GM06990 (cell line): ENCODE measurements at places on chromosomes 11 and 22.

DNA sequence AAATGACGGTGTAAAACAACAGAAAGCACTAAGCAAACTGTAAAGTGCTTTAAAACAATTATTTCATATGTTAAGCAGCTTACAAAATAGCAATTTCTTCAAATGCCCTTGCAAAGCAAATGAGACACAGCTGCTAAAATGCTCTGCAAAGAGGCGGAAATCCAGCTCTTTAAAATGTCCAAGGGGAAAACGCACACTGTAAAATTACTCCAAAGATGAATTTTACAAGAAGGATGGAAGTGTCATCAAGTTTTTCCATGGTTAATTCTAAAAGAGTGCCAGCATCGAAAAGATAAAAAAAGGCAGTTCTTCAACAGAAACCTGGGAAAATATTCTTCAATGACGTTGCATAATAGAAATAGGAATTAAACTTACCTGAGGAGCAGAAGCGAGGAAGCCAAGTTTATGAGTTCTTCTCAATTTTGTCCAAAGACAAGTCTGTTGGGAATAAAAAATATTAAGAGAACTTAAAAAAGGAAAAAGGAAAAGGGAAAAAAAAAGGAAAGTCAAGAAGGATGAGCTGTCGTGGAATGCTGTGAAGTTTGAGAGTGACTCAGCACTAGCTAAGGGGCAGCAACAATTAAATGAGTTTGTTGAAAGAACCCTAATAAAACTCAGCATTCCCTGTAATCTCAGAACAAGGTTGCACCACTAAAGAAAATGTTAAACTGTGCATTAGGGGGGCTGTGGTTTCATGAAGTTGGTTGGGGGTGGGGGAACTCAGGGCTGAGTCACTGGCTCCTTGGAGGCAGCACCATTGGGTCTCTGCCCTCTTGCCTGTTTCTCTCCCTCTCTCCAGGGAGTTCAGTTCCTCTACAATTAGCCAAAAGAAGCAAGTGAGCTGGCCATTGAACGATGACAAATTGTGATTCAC is 64.2 kb upstream of the BLID start:
- no peak for DNase-seq

- no peak for DNase-seq
These were observed 19.0 kb upstream of the CECR2 start for GRCh38 chr22:17350292-17350691.

GRCh38 chr11:64076758-64077157 is 41.0 kb downstream of the FLRT1 start:
- DNase-seq: no peak

- peak; percentile 54 for DNase-seq
These were observed 91.6 kb downstream of the STIM1 start for GRCh38 chr11:3947061-3947460.

DNA sequence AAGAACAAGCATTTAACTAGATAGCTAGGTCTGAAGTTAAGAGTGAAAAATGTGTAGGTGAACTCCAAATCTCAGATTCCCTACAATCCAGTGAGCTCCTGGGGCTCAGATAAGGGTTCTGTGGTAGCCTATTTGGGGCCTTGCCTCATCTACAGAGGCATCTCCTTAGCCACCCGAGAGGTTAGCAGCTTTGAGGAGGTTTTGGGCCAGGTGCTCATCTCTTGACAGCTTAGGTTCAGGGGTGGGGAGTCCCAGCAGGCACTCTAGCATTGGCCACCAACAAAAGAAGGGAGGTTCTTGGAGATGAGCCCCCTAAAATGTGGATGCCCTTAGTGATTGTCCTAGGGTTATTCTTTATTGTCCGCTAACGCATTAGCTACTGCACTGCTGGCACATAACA is 184.4 kb upstream of the B3GAT1 start:
- DNase-seq: no peak

DNA sequence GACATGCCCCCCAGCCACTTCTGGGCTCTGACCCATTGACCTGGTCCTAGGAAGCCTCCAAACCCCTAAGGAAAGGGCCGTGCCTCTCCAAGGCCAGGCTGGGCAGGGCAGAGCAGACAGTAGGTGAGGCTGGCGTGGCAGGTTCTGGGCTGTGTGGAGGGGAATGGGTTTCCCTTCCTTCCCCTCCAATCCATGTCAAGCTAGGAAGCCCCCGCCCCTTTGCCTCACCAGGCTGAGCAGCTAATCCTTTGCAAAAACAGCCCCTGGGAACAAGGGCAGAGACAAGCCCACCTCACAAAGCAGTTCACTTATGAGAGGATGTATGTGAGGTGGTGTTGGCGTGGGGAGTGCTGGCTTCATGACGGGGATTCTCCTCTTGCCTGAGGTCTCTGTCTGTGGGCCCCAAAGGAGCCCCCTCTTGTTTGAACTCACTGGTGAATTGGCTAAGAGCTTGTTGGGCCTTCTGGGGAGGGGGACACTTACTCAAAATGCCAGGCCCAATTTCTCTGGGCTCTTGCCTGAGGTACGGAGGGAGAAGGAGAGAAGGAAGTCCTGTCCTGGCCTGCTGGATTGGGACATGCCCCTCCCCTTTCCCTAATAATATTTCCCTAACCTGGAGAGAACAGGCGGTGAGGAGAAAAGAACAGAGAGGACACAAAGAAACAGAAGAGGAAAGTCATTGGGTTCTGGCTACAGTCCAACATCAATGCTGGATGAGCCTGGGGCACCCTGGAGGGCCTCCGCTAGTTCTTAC is 1.6 kb upstream of the TRIM29 start:
- no peak for DNase-seq

GRCh38 chr11:118705791-118706545 is 26.5 kb upstream of the TREH start:
- no peak for DNase-seq

- no peak for DNase-seq
These were observed 268.6 kb upstream of the PITPNB start for GRCh38 chr22:28187612-28188011.

GRCh38 chr11:22331771-22332170 is 6.4 kb upstream of the SLC17A6 start:
- DNase-seq: no peak

GRCh38 chr11:113179181-113179704 is 135.1 kb upstream of the TTC12 start:
- DNase-seq: no peak
